ENCODE measurements at places on chromosomes 3 and 15.

- peak; percentile 41 for DNase-seq
These were observed 404.4 kb upstream of the KCNMB2 start for GRCh38 chr3:178131801-178132200.

GRCh38 chr3:153614140-153614539, 452.1 kb downstream of the RAP2B start:
- no peak for DNase-seq

DNA sequence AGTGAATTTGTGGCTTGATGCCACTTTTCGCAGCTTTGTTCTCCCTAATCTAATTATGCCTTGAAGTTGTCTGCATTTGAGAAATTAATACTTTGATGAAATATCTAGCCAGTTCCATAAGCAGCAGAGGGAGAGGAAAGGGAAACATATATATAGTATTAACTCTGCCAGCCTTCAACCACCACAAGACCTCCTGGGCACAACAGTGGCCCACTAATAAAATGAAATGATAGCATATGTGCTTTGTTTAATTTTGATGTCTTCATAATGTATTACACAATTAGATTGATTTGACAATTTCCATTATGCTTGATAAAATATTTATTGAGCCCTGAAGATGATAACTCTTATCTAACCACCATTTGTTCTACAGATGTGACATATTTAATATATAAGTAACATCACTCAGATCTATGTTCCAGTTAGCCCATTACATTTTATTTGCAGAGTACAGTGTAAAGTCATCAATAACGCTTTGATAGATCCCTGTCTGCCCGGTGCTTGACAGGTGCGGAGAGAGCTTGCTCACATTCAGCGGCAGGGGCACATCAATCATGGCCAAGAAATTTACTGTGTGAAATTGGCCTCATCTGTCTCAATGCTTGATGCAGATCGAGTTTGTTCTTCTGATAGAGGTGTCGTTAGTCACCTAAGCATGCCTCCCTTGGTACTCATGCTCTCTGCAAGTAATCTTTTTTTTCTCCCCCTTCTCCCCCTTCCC, 187.4 kb downstream of the MECOM start:
- DNase-seq = no peak

DNA sequence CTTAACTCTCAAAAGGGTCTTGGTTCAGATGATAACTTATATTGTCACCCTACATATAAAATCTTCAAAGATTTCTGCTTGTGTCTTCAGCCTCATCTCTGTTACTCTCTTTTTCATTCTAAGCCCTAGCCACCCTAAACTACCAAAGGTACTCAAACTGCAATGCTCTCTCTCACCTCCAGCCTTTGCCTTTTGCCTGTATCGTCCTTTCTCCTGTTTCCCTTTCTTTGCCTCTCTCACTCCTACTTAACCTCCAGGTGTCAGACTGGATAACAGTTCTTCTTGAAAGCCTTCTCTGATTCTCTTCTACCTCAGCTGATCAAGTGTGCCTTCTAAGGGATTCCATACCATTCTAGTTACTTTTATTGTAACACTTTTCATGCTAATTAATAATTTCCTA, 149.8 kb downstream of the SERPINI1 start:
- DNase-seq = no peak

DNA sequence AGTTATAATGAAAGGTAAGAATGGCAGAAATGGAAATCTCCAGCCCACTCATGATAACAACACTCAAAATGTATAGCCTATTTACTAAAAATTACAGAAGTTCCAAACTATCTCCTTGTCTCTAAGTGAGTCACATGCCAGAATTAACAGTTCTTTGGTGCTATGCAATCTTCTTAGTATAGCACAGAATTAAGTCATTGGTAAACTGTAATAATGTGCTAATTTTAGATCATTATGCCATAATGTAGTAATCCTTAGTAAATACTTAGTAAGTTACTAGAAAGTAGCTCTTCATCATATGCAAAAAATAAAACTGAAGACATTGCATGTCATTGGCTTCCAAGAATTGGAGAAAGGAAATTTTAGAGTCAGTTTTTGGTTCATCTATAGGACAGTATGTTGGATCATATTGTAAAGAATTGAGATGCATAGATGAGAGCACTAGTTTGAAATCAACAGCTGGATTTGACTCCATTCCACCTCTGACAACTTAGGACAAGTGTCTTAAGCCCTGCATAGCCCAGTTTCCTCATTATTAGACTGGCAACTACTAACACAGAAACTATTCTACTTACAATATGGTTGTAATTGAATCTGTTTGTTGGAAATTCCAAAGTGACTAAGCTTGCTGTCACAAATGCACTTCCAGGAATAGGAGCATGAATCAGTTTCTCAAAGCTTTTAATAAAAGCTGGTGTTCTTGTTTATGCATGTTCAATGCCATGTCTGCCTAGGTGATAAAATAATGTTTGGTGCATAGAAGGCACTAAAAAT, 40.1 kb upstream of the CD47 start:
- peak; percentile 88 for DNase-seq

GRCh38 chr3:171712171-171712938, 97.9 kb downstream of the PLD1 start:
- peak; percentile 34 for DNase-seq

DNA sequence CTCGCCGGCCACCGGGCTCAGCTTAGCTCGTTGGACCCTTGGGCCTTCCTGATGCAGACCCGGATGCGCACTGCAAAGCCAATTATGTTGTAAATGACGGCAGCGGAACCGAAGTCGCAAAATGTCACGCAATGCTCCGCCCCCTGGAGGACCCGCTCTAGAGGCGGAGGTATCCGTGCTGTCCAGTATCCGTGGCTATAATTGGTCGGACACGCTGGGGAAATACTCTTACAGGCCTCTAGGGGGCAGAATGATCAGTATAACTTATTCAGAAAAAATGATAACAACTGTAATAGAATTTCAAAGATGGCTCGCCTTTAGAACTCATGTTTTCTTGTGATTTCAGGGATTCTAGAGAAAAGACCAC, at the start of gene PRR23B:
Gene PRR23B, minus strand, starts transcription at position 59 of the 367 bp plus-strand sequence. CDS start 265 bp downstream, outside the sequence.
- no peak for DNase-seq

- DNase-seq = no peak
These were observed 18.9 kb upstream of the FBN1 start for GRCh38 chr15:48664436-48664835.

DNA sequence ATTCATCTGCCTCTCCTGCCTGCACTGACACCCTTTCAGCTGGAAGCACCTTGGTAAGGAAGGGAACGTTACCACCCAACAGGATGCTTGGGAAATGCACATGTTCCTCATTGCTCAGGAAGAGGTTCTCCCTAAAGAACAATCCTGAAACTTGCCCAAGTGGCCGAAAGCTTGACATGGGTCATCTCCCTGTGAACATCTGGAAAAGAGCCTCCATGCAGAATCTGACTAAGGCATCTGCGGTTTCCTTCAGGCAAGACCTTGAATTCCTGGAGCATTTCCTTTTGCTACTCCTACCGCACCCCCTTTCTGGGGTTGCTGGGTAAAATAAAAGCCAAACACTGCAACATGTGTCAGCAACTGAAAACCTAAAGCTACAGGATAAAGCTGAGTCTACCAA, 68.7 kb upstream of the SNRK start:
- peak; percentile 33 for DNase-seq

GRCh38 chr3:16509721-16510619, 3.5 kb downstream of the RFTN1 start:
- no peak for DNase-seq

DNA sequence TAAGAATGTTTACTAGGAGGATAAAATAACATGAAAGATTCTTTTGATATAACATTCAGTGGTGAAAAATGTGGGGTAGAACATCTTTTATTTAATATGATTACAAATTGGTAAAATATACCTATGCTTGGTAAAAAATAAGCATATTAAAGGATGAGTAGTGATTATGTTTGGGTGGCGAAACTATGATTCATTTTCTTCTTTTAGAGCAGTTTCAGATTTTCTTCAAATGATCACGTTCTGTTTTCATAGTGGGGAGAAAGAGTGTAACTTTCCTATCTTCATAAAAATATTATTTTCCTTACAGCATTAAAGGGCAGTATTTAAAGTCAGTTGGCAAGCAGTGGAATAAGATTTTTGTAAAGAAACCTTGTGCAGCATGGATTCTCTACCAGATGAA, 15.5 kb downstream of the DZIP3 start:
- DNase-seq = no peak

GRCh38 chr3:1197051-1197450, 104.2 kb downstream of the CNTN6 start:
- DNase-seq = no peak

GRCh38 chr3:160709477-160710182, 32.7 kb downstream of the ARL14 start:
- DNase-seq = no peak

GRCh38 chr3:15264486-15264885, 58.4 kb downstream of the CAPN7 start:
- DNase-seq = no peak

- DNase-seq = no peak
These were observed 29.1 kb upstream of the VIPR1 start for GRCh38 chr3:42473083-42473932.

DNA sequence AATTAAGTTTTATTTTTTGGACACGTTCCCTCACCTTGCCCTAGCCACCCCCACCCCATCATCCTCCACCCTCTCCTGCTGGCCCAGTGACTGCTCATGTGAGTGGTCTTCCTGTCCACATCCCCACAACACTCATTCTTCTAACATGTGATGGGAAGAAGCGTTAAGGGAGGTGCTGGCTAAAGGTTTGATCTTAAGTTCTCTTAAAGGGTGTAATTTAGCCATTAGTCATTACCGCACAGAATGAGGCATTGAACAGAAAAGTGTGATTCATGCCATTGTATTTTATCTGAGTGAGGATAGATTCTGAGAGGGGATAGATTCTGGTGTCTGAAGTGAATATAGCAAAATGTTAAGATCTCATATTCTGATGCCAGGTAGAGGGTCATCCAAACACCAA, 272.9 kb upstream of the TPM1 start:
- DNase-seq = peak; percentile 85

DNA sequence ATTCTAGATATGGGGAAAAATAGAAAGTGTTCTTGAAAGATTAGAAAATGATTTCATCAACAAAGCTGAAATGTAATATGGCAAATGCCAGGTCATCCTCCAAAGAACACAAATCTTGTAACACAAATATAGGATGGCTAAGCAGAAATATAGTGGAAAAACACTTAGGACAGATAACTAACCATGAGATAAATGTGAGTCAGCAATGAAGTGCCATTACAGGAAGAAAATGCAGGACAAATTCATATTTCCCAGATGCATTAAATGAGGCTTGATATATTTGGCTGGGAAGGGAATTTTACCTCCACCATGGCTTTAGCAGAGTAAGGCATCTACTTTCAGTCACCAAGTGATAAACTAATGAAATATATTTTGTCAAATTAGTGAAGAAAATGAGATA, 92.8 kb upstream of the SEMA6D start:
- DNase-seq = no peak

GRCh38 chr3:38163117-38163840, 2.1 kb upstream of the OXSR1 start:
- DNase-seq = no peak

Measured in astrocyte of the spinal cord (primary cell).